Gastroesophageal sphincter (tissue), 4 donors: ENCODE measurements at places on chromosomes 11 and 22.

DNA sequence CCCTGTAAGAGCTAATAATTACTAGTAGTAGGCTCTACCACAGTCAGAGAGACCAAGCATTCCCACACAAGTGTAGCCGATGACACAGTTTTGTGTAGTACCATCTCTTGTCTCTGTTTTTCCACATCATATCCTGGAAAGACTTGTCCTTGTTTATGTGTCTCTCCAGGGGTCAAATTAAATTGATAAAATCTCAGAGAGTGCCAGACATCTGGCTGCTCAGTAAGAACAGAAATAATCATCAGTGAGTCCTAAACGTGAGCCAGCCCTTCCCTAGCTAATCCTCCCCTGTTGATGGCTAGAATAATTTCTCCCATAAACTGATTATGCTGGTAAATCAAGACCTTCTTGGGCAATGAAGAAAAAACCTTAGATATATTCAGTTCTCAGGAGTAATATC is 111.4 kb upstream of the GRAMD1B start:
- ATAC-seq, result no peak

GRCh38 chr11:125724125-125724524 is 22.0 kb upstream of the PATE1 start:
- no peak for ATAC-seq

DNA sequence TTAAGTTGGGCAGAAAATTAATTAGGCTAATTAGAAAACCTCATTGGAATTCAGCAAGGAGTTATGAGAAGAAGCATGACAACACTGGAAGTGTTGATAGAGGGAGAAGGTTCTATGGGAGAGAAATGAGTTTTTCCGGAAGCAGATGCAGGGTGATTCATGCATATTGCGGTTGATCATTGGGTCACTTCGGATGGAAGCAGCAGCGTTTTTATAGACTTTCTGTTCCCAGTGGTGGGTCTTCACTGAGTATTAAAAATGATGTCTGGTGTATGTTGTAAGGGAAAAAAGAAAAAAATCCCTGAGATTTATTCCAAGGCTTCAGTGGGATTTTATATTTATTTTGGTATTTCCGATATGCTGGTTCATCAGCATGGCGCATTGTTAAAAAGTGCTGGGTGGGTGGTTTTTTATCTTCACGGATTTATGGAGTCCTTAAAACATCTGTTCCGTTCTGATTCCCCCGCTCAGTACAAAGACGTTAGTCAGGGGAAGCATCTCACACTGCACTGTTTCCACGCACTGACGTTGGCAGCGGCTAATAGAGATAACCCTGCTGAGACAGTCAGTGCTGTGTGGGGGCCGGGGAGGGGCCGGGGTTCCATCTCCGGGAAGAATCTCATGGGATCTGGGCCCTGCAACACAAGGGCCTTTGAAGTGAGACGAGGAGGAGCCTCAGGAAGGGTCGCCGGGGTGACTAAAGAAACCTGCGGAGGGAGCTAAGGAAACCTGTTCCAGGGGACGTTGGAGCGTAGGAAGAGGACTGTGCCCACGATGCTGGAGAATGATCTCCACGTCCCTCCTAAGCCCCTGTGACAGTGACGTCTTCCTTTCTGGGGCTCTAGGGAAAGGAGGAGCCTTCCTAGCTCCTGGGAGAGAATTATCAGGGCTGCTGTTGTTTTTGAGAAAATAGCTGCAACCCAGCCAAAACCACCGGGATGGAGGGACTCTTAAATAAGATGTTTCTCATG is 390.0 kb downstream of the NTM start:
- no peak for ATAC-seq

GRCh38 chr11:113906038-113906437 is 1.4 kb downstream of the HTR3B start:
- no peak for ATAC-seq

- ATAC-seq, result peak; percentile 90
Observed at GRCh38 chr11:26331911-26332571, at the start of gene ANO3. Gene ANO3, plus strand, starts transcription at chr11:26332130. Its CDS starts 146 bp downstream, at chr11:26332276.

- ATAC-seq, result no peak
Observed at GRCh38 chr22:29773233-29773632, 6.1 kb downstream of the UQCR10 start.

GRCh38 chr22:28815111-28815510 is 14.7 kb upstream of the XBP1 start:
- no peak for ATAC-seq
